ENCODE measurements at places on chromosomes 11 and 22. TPM values are rescaled to one million over a fixed set of nuclear protein-coding genes. Genes with fewer than 3 reads are reported as not detected.

DCHS1 gene
- 4.0 TPM for total RNA-seq

TMPRSS4 gene
- not detected for total RNA-seq

CHRM1 gene
- not detected for total RNA-seq

OR8D1 gene
- not detected for total RNA-seq

UPK3A gene
- not detected for total RNA-seq

GRCh38 chr11:5257296-5257695 lies 2.7 kb upstream of the HBG2 start:
- DNase-seq, result no peak

DNA sequence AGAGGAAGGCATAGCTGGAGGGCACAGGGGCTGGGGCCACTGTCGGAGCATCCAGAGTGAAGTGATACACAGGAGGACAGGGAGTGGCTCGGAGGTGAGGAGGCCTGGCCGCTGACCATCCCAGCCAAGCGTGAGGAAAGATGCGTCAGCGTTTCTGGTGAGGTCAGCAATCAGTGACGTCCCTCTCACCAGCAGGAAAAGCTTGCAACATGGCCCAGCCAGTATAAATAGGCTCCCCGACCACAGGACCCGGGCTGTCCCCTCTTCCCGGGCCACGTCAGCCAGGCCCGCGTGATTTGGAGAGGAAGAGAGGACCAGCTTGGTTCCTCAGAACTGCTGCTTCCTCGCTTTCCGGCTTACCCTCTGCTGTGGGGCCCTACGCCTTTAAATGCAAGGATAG lies 4.2 kb upstream of the OSM start:
- peak; percentile 77 for DNase-seq

- DNase-seq, result no peak
Observed at GRCh38 chr11:114219559-114220349, 76.4 kb upstream of the NNMT start.

GRCh38 chr11:46308631-46309419 lies 31.4 kb downstream of the CREB3L1 start:
- peak; percentile 76 for DNase-seq

DNA sequence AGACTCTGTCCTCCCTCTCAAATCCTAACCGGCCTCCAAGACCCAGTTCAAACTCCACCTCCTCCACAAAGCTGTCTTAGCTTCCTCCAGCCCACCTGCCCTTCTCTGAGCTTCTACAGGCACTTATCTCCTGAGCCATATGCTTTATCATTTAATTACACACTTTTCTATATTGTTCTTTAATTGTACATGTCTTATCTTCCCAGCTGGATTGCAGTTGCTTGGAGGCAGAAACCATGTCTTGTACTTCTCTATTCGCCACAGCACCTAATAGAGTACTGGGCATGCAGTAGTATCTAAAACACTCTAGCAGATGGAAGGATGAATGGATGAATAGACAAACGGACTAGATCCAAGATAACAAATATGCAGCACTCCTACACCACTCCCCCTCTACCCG lies 11.3 kb downstream of the TRIM29 start:
- DNase-seq, result no peak

DNA sequence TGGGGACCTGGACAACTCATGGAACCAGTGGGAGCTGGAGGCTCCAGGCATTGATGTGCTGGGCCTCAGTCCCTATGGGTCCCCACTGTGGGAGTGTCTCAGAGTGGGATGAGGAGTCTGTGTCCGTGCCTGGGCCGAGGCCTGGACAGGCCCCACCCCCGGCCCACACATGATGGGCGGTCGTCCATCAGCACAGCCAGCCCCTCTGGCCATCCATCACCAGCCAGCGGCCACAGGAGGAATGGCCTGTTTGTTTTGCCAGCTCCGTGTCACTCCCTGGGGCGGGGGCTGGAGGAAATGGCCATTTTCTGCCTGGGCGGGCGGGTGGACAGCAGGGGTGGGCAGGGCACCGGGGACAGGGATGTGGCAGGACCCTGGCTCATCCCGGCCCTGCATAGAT lies 13.0 kb upstream of the TBX1 start:
- DNase-seq, result no peak

- no peak for DNase-seq
Observed at GRCh38 chr11:130600616-130601015, 152.2 kb downstream of the ADAMTS15 start.

GRCh38 chr11:36774603-36775002 lies 176.6 kb upstream of the RAG2 start:
- no peak for DNase-seq

GRCh38 chr11:65425105-65425970 lies 2.7 kb downstream of the NEAT1 start:
- DNase-seq, result peak; percentile 39

Measured in right lobe of liver (tissue), 6 donors.